ENCODE measurements at places on chromosomes 5 and 9.

DNA sequence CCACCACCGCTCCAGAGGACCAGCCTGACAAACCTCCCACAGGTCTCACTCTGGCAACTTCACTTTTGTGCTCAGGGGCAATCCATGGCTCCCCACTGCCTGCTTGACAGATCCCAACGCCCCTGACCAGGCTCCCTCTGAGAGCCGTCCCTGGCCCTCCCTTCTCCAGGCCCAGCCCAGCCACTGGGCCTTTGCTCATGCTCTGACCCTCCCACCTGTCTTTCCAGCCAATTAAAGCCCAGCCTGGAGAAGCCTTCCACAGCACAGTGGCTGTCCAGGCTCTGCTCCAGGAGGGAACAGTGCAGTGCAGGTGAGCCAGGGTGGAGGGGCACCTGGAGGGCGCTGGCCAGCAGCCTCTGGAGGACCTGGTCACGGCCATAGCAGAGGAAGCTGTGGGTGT lies 3.3 kb downstream of the ENTPD2 start:
- no peak for DNase-seq

DNA sequence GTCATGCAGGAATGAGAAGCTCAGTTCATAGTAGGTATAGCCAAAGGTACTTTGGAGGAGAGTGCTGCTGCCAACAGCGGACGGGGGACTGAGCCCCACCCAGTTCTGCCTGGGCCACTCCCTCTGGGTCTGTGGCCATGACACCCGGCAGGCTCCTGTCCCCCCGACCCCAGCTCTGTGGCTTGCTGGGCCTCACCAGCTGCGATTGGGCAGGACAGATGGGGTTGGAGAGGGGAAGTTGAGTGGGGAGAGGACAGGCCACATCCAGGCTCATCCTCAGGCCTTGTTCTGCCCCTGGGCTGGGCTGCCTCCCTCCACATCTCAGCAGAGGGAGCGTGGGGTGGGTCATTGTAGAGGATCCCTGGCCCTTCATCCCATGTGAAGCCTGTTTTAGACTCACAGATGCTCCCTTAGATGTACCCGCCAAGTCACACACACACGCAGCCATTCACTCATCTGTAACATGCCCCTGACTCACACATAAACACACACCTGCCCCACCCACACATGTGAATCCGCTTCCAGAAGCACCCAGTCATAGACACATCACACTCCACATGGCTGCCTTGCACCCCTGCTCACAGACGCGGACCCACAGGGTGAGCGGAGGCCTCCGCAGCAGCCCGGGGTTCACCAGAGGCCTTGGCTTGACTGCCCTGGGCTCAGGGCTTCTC lies 48.8 kb downstream of the NTNG2 start:
- no peak for DNase-seq

DNA sequence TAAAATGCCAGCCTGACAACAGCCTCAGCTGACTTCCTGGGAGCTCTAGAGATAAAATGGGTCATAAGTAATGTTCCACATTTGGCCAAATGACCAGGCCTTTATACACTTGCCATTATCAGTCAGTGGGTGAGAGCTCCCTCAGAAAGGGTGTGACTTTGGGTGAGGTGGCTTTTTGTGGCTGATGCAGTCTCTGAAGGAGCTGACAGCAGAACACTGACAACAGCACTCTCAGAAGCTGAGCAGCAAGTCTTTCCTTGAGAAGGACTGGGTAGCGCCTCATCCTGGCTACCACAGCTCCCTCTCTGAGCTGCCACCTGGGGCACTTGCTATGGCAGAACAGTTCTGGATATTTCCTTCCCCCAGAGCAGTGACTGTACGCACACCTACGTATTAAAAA lies 22.0 kb upstream of the GNAQ start:
- no peak for DNase-seq

DNA sequence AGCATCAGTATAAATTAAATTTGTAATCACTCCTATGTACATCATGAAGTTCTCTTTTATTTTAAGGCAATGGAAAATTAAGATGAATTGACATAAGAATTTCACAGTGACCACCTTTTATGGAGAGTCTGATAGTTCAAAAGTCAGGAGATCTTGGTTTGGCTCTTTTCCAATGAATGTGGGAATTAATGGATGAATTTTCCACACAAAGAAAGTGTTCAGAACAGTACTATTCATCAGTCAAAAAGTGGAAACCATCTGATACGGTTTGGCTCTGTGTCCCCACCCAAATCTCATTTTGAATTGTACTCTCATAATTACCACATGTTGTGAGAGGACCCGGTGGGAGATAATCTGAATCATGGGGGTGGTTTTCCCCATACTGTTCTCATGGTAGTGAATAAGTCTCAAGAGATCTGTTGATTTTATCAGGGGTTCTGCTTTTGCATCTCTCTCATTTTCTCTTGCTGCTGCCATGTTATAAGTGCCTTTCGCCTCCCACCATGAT lies 24.5 kb downstream of the CCDC125 start:
- no peak for DNase-seq

- DNase-seq: no peak
These were observed 203.9 kb downstream of the CWC27 start for GRCh38 chr5:64972591-64972990.

Measured in aorta (tissue), 5 donors.